ENCODE measurements at places on chromosomes 7 and 10.

GRCh38 chr10:33355274-33355673 lies 20.8 kb upstream of the NRP1 start:
- no peak for DNase-seq

- DNase-seq: no peak
Measured at GRCh38 chr10:110915035-110915434, 3.9 kb downstream of the BBIP1 start.

DNA sequence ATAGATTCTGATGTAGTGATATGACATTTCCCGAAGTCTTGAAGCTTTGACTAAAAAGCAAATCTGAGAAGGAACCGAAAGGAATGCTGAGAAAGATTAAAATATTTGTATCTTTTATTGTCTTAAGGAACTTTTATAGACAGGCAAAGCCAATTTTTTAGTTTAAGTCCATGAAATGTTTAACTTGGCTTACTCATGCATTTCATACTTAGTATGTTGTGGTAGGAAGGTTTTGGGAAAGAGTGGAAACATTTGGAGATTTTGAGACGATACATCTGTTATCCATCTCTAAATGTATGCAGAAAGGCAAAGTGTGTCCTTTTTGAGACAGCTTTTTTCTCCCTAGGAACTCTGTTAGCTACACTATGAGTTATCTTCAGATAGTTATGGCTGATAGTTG lies 10.1 kb downstream of the TBC1D12 start:
- DNase-seq: no peak

- no peak for DNase-seq
Measured at GRCh38 chr7:115980159-115980558, 50.4 kb downstream of the TFEC start.
